Activated CD8-positive, alpha-beta T cell treated with anti-CD3 and anti-CD28 coated beads for 36 hours (primary cell): ENCODE measurements at places on chromosomes 5 and 9. TPM values are rescaled to one million over a fixed set of nuclear protein-coding genes. Genes with fewer than 3 reads are reported as not detected.

DNA sequence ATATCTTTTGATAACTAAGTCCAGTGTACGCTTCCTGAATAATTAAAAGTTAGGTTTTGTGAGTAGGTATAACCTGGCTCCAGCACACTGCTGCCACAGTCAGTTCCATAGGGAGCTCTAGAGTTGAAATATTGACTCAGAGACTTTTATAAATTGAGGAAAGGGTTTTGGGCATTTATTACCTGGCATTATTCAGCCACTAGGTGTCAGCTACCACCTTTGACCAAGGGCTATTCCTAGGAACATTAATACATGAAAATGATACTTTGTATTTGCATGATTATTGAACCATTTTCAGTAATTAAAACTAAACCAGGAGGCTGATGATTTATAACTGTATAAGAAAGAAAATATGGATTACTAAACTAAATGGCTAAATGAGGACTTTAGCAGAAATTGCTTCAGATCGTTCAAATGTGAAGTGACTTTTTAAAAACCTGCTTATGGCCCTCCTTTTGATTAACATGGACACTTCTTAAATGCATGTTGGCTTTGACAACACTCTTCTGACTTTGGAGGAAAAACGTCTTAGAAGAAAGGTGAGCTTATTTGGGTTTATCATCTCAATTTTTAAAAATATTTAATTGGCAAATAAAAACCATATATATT is 83.0 kb downstream of the SMC2 start:
- no peak for DNase-seq

DNA sequence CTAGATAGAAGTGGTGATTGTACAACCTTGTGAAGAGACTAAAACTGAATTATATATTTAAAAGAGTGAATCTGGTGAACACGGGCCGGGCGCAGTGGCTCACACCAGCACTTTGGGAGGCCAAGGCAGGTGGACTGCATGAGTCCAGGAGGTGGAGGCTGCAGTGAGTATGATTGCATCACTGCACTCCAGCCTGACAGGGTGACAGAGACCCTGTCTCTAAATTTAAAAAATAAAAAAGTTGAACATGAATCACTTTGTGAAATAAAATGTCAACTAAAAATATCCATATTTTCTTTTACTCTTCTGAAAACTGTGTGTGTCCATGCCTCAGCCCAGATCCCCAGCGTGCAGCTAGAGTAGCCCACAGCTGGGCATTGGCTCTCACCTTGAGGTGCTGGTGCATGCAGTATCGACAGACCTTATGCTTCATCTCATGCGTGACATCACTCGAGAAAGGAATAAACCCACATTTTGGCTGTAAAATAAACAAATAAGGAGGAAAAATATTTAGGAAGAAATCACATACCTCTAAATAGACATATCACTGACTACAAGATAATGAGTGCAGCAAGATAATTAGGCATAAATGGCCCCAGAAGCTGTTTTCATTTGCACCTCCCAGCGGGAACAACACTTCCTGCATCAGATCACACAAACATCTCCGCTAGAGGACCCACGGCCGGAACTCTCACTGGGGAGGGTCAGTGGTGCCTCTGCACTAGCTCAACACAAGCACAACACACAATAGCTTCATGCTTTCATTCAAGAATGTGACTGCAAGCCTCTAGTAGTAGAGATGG is 22.1 kb downstream of the IPPK start:
- DNase-seq = no peak

GRCh38 chr5:78287833-78288232 is 6.7 kb downstream of the AP3B1 start:
- no peak for DNase-seq

DNA sequence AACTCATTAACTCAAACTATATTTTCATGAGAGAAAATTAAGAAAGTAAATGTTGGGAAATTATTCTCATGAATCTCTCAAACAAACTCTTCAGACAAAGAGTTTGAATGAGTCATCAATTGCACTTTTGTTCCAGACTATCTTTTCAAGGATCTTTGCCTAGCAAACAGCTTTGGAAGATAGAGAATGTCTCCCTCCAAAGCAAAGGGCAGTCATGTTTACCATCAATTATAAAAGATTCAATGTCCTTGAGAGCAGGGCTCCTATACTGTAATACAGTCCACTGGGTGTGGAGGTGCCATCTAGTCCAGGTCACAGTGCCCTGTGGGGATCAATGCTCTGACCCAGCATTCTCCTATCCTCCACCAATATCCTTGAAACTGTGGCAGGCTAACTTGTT is 1429.3 kb downstream of the EFNA5 start:
- DNase-seq = no peak

DNA sequence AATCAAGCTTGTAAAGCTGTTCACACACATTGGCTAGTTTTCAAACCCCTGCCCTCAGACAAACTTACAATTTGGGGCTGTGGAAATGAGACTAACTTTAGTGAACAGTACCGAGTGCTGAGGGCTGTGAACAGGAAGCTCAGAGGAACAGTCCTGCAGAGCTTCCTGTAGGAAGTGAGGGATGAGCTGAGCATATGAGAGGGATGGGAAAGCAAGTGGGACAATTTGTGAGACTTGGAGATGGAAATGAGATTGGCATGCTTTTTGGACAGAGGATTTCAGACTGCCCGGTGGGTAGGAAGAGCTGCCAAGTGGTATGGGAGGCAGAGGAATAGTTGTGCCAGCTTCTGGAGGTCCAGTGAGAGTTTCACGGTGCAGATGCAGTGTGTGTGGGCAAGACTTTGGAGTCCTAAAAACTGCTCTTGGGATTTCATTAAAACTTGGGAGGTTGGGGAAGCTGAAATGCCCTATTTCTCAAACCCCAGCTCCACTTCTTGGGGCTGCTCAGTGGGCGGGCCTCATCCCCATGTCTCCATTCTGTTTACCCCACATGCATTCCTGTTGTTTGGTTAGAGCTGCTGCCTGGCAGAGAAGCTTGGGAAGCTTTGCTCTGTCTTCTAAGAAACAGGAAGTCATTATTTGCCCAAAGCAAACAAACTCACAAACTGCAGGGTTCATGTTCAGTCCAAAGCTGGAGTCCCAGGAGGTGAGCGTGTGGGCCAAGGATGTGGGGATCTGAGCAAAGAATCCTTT is 267.5 kb downstream of the ZSWIM6 start:
- no peak for DNase-seq

DNA sequence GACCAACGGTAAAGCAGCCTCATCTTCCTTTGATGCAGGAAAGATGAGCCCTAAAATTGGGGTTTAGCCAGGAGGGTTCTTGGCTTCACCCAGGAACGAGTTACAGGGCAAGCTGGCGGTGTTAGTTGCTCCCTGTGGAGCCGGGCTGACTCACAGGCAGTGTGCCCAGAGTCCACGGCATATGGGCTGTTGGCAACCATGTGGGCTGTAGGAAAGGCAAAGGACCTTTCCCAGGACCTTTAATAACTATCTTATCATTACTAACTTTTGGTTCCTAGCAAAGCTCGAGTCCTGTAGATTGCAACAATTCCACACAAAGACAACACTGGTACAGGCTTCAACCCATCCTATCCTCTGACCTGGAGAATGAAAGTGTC is 29.8 kb upstream of the CLPTM1L start:
- DNase-seq = no peak

DNA sequence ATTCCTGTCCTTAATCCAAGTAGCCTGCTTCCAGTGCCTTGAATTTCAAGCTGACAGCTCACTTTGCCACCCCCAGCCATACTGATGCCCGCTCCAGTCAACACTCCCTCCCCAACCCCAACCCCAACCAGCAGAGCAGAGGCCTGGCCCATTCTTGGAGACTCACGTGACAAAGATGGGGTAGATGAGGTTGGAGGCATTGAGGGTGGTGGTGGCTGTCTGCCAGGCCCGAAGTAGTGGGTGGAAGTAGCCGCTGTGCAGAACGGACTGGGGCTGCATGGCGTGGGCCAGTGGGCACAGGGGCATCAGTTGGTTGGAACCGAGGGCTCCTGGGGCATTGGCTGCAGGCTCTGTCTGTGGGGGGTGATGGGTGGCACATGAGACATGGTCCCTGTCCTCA is 7.8 kb downstream of the ALAD start:
- no peak for DNase-seq

DNA sequence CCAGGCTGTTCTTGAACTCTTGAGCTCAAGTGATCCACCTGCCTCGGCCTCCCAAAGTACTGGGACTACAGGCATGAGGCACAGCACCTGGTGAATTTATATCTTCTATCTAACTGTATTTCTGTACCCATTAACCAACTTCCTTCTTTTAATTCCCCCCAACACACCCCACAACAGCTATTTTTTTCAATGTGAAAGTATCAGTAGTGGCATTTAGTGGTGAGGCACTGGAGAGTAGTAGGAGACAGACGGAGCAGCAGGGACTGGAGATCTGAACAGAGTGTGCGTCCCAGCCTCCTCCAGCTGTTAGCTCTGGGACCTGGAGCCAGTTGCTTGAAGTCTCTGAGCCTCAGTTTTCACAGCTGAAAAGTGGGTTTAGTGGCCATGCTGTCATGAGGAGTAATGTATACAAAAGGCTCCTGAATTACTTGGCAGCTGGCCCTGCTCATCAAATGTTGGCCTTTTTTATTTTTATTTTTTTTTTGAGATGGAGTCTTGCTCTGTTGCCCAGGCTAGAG is 11.0 kb upstream of the EEIG1 start:
- DNase-seq = no peak

GRCh38 chr9:133943781-133944745 is 48.1 kb downstream of the VAV2 start:
- no peak for DNase-seq

The CDC23 gene
- total RNA-seq = 40.4 TPM

The PCDHB4 gene
- total RNA-seq = not detected

The ACTBL2 gene
- not detected for total RNA-seq

The OR1J2 gene
- not detected for total RNA-seq

The GPR151 gene
- total RNA-seq = not detected
